ENCODE measurements at places on chromosomes 16 and 17. TPM values are rescaled to one million over a fixed set of nuclear protein-coding genes. Genes with fewer than 3 reads are reported as not detected.

DNA sequence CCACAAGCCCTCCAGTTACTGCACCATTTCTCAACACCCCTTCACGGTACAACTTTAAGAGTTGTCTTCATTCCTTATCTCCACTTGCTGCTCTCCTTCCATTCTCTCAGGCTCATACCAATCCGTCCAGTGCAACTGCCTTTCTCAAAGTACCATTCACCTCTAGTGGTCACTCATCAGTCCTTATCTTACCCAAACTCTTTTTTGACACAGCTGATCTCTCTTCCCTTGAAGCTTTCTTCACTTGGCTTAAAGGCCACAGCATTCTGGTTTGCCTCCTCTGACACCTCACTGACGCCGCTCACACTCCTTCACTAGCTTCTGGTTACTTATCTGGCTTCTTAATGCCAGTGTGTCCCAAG is 24.9 kb downstream of the UBE2G1 start:
- H3K27ac ChIP-seq = no peak overlapping the region
- no peak overlapping the region for H3K4me3 ChIP-seq
- DNase-seq = no peak
- peaks cover 30% of the 10 kb centered on the region for H3K4me1 ChIP-seq
- no peaks in the 10 kb centered on the region for H3K36me3 ChIP-seq

DNA sequence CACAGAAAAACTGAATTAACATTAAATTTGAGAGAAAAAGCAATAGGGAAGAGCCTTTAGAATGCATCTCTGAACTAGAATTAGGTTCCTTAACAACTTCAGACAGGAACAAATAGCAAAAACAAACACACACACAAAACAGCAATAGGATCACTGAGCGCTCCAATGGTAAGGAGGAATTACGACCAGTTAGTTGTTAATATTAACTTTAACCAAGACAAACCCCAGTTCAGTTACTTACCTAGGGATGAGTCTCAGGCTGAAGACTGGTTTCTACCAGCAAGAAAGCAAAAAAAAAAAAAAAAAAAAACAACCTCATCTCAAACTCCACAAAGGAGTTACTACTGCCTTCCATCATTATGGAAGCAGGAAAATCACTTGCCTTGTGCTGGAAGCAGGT is 14.6 kb downstream of the DHRS7B start:
- no peaks in the 10 kb centered on the region for H3K36me3 ChIP-seq
- no peaks in the 10 kb centered on the region for H3K27me3 ChIP-seq
- H3K27ac ChIP-seq = no peak overlapping the region
- no peaks in the 10 kb centered on the region for H3K4me1 ChIP-seq
- H3K4me3 ChIP-seq = no peak overlapping the region

DNA sequence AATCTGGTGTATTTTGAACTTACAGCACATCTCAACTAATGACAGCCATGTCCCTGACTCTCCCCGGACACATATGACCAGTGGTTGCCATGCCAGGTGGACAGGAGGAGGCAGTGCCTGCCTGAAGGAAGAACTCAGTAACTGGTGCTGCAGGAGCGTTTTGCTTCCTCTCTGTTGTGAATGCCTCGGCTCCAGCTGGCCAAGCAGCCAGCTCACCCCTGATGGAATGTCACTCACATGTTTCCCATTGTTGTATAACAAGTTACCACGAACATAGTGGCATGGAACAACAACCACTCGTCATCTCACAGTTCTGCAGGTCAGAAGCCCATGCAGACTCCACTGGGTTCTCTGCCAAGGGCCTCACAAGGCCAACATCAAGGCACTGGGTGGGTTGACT is 20.1 kb upstream of the IRF8 start:
- no peak overlapping the region for H3K4me3 ChIP-seq
- no peaks in the 10 kb centered on the region for H3K36me3 ChIP-seq

DNA sequence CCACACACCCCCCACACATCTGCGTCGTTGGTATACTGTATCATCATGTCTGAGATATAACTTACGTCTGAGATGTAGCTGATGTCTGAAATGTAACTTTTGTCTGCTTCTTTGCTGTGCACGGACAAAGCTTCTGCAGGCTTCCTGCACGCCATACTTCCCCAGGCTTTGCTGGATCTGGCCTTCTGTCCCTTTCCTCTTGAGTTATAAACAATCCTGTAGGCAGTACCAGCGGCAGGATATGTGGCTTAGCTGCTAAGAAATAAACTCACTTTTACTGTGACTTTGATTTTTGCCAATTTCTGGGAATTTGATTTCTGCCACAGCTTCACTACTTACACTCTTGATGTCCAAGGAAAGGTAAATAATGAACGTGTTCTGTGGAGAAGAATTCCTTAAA is 184.4 kb downstream of the RPTOR start:
- no peak for DNase-seq
- no peaks in the 10 kb centered on the region for H3K27me3 ChIP-seq
- no peak overlapping the region for H3K27ac ChIP-seq
- H3K36me3 ChIP-seq = no peaks in the 10 kb centered on the region
- H3K4me1 ChIP-seq = peaks cover 16% of the 10 kb centered on the region
- no peak overlapping the region for H3K4me3 ChIP-seq

DNA sequence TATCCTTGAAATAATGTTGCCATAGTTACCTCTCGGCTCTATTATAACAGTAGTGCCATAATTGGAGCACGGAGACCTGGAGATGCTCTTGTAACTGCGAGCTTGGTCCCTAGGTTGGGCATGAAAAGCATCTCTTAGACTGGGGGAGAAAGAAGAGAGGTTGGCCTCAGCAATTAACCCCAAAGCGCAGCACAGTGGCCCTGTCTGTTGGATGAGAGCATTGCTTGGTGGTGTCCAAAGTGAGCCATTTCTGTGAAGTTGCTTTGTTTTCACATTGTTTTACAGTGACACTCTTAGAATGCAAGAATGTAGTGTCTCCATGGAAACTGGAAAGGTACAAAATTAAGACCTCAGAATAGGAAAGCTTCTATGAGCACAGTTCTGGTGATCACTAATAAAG is 660.7 kb upstream of the EEF2KMT start:
- no peaks in the 10 kb centered on the region for H3K36me3 ChIP-seq
- no peak for DNase-seq
- H3K27ac ChIP-seq = no peak overlapping the region
- H3K27me3 ChIP-seq = no peaks in the 10 kb centered on the region
- H3K4me3 ChIP-seq = no peak overlapping the region

GRCh38 chr17:18182110-18182977 is 1.3 kb upstream of the ALKBH5 start:
- peak overlapping the region; percentile 99 for H3K27ac ChIP-seq
- peaks cover 6% of the 10 kb centered on the region for H3K36me3 ChIP-seq
- no peaks in the 10 kb centered on the region for H3K27me3 ChIP-seq
- H3K4me3 ChIP-seq = peak overlapping the region; percentile 80

- no peak overlapping the region for H3K4me3 ChIP-seq
- H3K36me3 ChIP-seq = peaks cover 16% of the 10 kb centered on the region
- no peak for DNase-seq
- peaks cover 32% of the 10 kb centered on the region for H3K4me1 ChIP-seq
- H3K27ac ChIP-seq = no peak overlapping the region
- no peaks in the 10 kb centered on the region for H3K27me3 ChIP-seq
Observed at GRCh38 chr16:75301804-75302203, 50.4 kb upstream of the BCAR1 start.

DNA sequence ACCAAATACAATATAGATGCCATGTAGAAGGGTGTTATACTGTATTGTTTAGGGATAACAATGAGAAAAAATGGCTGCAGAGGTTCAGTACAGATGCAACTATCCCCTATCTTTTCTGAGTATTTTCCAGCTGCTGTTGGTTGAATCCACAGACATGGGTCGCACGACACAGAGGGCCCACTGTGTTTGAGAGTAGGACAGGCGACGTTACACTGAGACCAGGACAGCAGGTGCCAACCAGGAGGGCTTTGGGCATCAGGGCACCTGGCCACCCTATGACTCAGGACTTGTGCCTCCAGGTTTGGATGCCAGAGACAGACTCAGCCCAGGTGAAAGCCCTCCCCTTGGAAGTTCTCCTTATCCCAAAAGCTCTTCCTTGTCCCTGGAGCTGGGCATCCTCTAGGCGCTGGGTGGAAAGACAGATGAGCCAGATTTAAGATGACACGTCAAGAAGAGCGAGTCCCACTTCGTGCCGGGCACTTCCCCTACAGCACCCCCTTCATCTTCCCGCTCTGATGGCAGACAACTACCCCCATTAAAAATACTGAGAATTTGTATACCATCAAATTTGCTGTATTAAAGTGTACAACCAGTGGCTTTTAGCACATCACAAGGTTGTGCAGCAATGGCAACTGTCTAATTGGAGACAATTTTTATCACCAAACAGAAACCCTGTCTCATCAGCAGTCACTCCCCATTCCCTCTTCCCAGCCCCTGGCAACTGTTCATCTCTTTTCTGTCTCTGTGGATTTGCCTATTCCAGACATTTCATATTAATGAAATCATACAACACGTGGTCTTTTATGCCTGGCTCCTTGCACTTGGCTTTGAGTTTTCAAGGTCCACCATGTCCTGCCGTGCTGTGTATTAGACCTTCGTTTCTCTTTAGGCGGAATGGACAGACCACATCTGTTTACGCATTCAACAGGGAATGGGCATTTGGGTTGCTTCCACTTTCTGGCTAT is 30.6 kb downstream of the TNFRSF13B start:
- peaks cover 2% of the 10 kb centered on the region for H3K4me1 ChIP-seq
- no peaks in the 10 kb centered on the region for H3K36me3 ChIP-seq
- DNase-seq = no peak

DNA sequence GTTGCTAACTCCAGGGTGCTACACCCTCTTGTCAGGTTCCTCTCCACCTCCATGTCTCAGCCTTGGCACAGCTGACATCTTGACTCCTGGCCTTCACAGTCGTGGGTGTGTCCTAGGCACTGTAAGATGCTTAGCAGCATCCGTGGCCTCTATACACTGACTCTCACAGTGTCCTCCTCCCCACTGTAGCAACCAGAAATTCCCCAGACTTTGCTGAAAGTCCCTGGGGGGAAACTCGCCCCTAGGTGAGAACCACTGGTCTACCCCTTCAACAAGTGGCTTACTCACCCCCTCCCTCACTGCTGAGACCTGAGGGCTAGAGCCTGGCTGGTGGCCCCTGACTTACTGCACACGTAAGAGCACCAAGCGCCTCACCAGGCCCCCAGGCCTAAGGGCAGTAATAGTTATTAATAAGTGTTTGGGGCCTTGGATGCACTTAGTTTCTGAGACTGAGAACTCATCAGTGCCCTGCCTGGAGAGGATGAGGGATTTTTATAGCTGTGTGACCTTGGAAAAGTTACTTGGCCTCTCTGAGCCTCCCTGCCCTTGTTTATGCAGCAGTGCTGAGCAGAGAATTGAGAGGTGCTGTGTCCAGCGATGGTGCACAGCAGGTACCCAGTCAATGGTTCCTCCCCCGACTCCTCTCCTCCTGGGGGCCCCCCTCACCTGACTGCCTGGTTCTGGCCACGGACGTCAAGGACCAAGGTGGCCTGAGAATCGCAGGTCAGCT is 67.1 kb downstream of the RMI2 start:
- no peaks in the 10 kb centered on the region for H3K36me3 ChIP-seq
- peaks cover 10% of the 10 kb centered on the region for H3K4me1 ChIP-seq
- no peaks in the 10 kb centered on the region for H3K27me3 ChIP-seq
- no peak for DNase-seq

DNA sequence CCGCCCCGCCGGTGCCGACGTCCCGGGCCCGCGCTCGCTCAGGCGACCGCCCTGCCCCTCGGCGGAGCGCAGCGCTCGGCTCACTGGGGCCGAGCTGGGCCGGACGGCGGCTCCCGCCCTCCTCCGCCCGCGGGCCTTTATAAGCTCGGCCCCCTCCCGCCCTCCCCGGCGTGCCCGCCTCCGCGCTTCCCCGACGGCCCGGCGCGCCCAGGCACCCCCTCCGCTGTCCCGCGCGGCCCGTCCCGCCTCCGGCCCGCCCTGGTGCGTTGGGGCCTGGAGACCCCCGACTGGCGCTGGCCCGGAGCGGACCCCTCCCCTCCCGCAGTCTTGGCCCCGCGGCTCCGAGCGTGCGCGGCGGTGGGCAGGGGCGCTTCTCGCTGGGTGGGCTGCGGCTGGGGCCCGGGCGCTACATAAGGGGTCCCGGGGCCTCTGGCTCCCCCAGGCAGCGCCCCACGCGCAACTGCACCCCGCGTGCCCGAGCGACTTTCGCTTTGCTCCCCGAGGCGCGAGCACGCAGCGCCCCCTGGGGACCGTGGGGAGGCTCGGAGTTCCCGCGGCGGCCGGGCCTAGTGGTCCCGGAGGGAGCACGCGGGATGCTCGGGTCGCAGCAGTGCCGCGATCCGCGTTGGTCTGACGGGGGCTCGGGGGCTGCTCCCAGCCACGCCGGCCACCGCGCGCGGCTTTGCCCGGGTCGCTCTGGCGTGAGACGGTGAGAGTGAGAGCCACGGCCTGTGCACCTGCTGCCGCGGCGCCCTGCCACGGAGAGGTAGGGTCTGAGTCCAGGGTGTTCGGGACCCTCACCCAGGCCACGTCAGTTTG is at the start of gene PIEZO1:
TSS of gene PIEZO1 (minus strand) at position 115 of the 819 bp plus-strand sequence. CDS start 256 bp downstream, outside the sequence.
- DNase-seq = no peak
- H3K4me1 ChIP-seq = peaks cover 46% of the 10 kb centered on the region
- no peaks in the 10 kb centered on the region for H3K27me3 ChIP-seq
- peak within 1 kb of the TSS; percentile 69 for H3K4me3 ChIP-seq
- H3K27ac ChIP-seq = peak within 1 kb of the TSS; percentile 91

GRCh38 chr16:84973776-84974523 is 37.4 kb downstream of the ZDHHC7 start:
- no peak overlapping the region for H3K4me3 ChIP-seq
- no peaks in the 10 kb centered on the region for H3K27me3 ChIP-seq
- peaks cover 37% of the 10 kb centered on the region for H3K36me3 ChIP-seq
- no peak for DNase-seq
- H3K27ac ChIP-seq = no peak overlapping the region

GRCh38 chr16:17396762-17397498 is 73.8 kb downstream of the XYLT1 start:
- no peak overlapping the region for H3K27ac ChIP-seq
- H3K36me3 ChIP-seq = no peaks in the 10 kb centered on the region
- DNase-seq = no peak
- peaks cover 2% of the 10 kb centered on the region for H3K27me3 ChIP-seq
- H3K4me3 ChIP-seq = no peak overlapping the region

- no peak overlapping the region for H3K4me3 ChIP-seq
- no peak for DNase-seq
- no peak overlapping the region for H3K27ac ChIP-seq
- H3K27me3 ChIP-seq = peaks cover 11% of the 10 kb centered on the region
Observed at GRCh38 chr16:12988071-12988470, 86.7 kb downstream of the SHISA9 start.

The TPSD1 gene
- total RNA-seq = not detected

The ITGAL gene
- 1.4 TPM for total RNA-seq

The RNF157 gene
- total RNA-seq = 0.86 TPM

The ULK2 gene
- 12.7 TPM for total RNA-seq

The PIK3R5 gene
- 2.5 TPM for total RNA-seq

The EEF2K gene
- total RNA-seq = 31.0 TPM

The UTS2R gene
- total RNA-seq = not detected
